Suppressor macrophage treated with lipopolysaccharide for 1 hour (primary cell): ENCODE measurements at places on chromosomes 1 and 21.

GRCh38 chr21:40863839-40864238, 16.9 kb upstream of the DSCAM start:
- no peak for DNase-seq

- no peak for DNase-seq
Observed at GRCh38 chr1:230144758-230145504, 77.9 kb downstream of the GALNT2 start.

GRCh38 chr1:195939844-195940243, 668.4 kb downstream of the KCNT2 start:
- DNase-seq, result no peak

DNA sequence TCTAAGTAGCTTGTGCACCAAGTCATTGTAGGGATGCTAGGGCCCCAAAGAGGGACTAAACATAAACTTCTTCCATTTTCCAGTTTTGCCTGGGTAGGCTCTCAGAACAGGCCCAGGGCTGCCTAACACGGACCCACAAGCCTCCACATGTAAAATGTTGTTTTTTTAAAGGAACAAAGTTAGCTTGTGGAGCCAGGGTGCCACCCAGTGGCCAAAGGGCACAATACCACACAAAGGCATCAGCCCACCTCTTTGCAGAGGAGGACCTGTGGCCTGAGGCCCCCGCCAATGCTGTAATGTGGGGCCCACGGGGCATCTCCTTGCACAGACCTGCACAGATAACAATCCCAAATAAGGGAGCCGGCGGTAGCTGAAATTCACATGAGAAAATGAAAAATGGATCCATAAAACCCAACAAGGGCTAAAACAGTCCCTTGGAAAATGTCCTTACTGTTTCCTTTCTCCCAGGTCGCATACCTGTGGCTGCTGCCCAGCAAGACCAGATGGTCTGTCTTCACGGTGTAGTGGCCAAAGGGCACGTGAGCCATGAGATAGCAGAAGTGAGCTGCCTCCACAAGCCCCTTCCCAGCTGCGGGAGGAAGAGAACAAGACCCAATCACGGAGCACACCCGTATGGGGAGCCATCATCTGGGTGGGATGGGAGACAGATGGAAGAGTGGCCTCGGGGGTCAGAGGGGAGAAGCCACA, 23.8 kb downstream of the SEC16B start:
- DNase-seq, result peak; percentile 64

- DNase-seq, result no peak
Observed at GRCh38 chr1:18549906-18550305, 69.2 kb downstream of the KLHDC7A start.

DNA sequence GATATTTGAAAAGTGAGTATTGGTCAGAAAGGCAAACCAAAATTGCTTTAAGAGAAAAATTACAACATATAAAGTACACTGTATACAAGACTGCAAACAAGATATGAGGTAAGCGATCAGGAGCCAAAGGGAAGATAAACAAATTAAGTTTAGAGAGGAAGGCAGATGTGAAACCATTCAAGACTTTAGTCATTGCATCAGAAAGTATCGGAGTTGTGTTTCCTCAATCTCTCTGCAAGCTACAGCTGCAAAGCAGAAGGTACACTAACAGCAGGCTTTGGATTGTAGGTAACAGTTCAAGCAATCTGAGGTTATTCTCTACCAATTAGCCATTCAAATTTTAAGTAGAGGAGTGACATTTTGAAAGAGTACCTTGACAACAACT, 21.3 kb upstream of the TLCD4 start:
- peak; percentile 50 for DNase-seq

DNA sequence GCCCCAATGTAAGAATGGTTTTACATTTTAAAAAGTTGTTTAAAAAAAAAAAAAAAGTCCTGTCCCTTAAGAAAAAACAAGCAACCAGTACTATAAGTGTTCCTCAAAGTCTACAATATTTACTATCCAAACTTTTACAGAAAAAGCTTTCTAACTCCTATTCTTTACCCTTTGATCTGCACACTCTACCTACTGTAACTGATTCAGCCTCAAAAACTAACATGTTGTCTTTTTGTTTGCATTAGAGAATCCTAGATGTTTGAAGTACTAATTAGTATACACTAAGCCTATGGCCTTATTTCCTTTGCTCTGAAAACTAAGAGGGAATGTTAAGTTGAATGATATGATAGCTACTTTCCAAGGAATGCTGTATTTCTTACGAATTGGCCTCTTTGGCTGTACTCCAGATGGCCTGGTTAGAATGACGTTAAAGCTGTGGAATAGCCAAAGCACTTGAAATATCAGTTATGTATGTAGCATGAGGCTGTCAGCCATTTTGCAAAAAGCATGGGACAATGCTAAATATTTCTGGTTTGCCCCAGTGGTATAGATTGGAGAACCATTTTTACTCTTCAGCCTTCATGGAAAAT, 234.8 kb downstream of the GPR52 start:
- no peak for DNase-seq

DNA sequence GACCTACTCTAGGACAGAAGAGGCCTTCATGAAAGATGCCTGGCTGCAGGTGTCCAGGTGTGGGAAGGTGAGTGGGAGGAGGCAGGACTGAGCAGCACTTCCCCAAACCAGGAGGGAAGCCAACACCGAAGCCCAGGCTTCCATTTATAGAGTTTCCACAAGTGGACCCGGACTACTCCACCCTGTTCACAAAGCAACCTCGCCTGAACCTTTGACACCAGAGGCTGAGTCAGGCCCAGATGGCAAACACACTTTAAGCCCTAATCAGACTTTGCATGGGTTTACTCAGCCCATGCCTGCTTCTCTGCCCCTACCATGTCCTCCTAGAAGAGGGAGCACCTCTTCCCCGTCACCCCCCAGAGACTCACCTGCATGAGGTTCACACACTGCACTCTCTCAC, 14.0 kb downstream of the PRR9 start:
- DNase-seq, result peak; percentile 17

- peak; percentile 50 for DNase-seq
Observed at GRCh38 chr1:160710517-160711252, 937 bp downstream of the CD48 start.

- DNase-seq, result no peak
Observed at GRCh38 chr1:180918519-180918918, 5.8 kb downstream of the KIAA1614 start.

DNA sequence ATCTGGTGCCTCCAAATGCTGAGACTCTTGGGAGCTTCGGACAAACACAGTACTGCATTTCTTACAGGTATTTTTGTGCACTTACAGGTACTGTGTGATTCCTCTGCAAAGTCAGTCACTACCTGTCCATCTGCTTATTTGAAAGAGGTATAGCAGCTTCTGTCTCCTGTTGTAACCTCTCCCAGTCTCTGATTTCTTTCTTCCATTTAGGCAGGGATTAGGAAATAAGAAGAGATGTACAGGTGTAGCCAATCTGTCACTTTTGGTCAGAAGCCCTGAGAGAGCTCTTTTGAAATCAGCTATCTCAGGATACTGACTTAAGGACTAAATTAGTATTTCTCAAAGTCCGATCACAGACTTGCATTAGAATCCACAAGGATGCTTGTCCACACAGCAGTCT, 54.0 kb downstream of the AKT3 start:
- no peak for DNase-seq

DNA sequence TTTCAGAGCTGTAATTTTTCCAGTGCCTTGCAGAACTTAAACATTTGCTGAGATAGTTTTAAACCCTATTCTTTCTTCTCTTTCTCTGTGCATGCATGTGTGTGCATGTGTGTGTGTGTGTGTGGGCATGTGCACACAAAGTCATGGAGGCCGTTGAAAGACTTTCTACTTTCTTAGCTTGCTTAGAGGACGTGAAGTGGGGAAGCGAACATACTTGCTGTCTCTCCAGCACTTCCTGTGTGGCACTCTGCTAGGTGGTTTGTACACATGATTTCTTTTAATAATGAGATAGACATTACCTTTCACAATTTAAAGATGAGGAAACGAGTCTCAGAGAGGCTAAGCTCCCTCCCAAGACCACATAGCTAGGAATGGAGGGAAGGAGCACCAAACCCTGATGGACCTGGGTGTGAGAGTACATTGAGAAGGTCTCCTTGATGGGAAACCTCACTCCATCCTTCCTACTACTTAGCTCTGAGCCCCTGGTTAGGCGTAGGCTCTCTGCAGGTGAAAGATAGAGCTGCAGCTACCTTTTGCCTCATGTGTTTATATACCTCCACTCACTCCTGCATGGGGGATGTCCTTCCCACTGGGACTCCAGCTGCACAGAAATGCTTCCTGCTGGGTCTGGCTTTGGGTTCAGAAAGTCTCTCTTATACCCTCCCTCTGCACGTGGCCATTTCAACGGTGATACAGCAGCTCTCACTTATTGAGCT, 101.9 kb upstream of the USP24 start:
- DNase-seq, result no peak

GRCh38 chr1:31793086-31793485, 22.7 kb downstream of the SPOCD1 start:
- DNase-seq, result no peak

GRCh38 chr1:234643111-234643849, 33.3 kb upstream of the IRF2BP2 start:
- no peak for DNase-seq

GRCh38 chr1:93710499-93711453, 29.1 kb upstream of the BCAR3 start:
- no peak for DNase-seq

DNA sequence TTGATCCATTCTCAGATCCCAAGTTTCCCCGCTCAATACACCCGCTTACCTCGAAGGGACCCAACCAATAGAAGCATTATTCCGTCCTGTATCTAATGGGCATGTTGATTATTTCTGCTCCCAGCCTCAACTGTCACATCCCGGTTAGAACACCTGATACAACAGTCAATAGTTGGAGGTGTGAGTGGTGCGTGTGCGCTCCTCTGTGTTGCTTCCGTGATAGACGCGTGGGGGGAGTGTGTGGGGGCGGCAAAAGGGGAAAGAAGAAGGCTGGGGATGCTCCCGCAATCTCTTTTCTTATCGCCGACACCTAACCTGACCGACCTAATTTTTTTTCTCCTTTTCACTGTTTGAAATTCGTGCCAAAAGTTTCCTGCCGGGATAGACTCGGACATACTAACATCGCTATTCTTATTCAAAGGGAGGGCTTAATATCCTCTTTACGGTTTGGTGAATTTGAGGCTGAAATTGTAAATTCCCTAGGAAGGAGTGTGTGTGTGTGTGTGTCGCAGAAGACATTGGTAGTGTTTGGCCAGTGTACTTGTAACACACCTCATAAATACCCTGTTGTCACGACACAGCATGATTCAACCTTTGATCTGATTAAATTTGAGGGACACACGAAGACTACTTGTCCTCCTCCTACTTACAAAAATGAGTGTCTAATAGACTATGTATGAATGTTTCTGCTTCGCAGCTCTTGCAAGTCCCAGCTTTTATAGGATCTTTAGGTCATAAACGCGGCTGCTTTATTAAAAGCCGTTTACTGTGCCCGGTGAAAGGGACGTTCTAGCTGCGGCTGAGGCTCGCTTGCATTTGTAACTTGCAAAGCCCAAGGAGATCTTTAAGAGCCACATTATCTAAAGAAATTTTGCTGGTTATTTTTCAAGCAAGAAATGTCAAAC, 1.5 kb upstream of the PROX1 start:
- DNase-seq, result no peak

DNA sequence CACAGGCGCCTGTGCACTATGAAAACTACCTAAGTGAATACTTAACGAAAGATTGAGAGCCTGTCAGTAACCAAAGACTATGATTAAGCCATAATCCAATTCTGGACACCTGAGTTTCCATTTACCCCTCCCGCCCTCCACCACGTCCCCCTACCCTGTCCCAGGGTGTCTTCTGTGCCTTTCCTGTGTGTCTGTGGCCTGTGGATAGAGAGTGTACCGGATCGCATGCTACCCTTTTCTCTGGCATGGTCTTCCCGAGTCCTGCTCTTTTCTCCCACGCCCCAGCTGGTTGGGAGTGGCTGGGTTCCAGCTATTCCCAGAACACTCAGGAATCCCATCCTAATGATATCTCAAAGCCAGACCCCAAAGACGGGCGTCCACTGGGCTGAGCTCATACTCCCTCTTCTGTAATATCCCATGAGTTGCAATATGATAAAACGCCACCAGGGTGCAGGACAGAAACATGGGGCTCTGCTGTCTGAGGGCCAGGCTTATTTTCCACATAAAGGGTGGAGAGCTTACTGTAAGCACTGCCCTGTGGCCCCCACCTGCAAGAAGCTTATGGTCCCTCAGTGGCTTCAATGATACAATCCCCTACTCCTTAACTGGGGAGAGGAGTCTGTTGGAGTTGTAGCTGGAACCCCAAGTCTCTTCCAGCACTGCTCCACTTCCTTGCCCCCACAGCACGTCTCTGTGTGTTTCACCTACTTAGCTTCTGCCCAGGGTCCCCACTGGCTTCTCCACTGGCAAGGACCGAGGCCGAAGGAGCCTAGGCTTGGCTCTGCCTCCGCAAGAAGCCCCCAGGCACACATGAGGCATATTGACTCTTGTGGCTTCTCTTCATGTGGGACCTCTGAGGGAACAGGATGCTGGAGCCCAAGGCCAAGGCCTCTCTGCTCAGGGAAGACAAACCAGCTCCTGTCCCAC, 17.6 kb upstream of the ALX3 start:
- peak; percentile 79 for DNase-seq

- DNase-seq, result no peak
Observed at GRCh38 chr1:17711941-17712340, 43.2 kb upstream of the ACTL8 start.

- DNase-seq, result no peak
Observed at GRCh38 chr1:193674292-193674944, 488.0 kb upstream of the B3GALT2 start.

GRCh38 chr21:29187944-29188343, 57.5 kb downstream of the MAP3K7CL start:
- no peak for DNase-seq

DNA sequence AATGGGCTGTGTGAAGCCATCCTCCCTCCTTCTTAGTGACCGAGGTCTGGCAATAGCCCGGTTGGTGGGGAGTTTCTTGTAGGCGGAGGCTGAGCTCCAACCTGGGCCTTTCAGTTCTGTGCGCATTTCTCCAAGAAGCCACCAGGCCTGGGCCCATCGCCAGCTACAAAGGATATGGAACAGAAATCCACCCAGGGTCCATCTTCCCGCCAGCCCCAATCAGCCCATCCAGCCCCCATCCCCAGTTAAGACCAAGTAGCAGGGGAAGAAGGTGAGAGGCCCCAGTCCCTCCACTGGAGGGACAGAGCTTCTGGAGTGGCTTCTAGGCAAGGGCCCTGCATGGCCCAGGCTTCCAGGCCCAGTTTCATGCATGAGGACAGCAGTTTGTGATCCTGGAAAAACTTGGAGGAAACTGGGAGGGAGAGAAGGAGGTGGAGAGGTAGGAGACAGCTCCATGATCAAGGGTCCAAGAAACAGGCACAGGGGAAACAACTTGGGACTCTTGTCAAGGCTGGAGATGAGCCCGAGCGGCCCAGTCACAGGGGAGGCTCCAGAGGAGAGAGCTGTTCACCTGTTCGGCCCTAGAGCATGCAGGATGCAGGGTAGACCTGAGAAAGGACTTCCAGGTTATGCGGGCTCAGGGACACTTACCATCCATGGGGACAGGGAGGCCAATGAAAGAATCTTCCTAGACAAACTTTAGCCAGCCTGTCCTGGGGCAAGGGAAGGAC, 261.2 kb downstream of the PTPRU start:
- DNase-seq, result no peak

- DNase-seq, result no peak
Observed at GRCh38 chr1:173297798-173298391, 90.8 kb upstream of the TNFSF4 start.
